ENCODE measurements at places on chromosomes 2 and 18. TPM values are rescaled to one million over a fixed set of nuclear protein-coding genes. Genes with fewer than 3 reads are reported as not detected.
A peak's percentile ranks its signal among the peaks of the same experiment; 100 is the strongest.

The NEB gene
- total RNA-seq, result 1.3 TPM

The CREG2 gene
- total RNA-seq, result under 0.01 TPM

The IL36RN gene
- not detected for total RNA-seq

The TEKT4 gene
- not detected for total RNA-seq

The TUBA4B gene
- total RNA-seq, result not detected

The ALPP gene
- total RNA-seq, result not detected

The SLC8A1 gene
- 83.4 TPM for total RNA-seq

The DSG2 gene
- total RNA-seq, result not detected

The TRAPPC12 gene
- 70.4 TPM for total RNA-seq

The RAB17 gene
- 1.7 TPM for total RNA-seq

- H3K36me3 ChIP-seq, result no peaks in the 10 kb centered on the region
- DNase-seq, result no peak
- H3K27me3 ChIP-seq, result peaks cover 4% of the 10 kb centered on the region
- no peak overlapping the region for H3K27ac ChIP-seq
These were observed 26.2 kb downstream of the MGAT4A start for GRCh38 chr2:98704499-98705332.

GRCh38 chr2:40254611-40255010, 197.3 kb downstream of the SLC8A1 start:
- H3K4me1 ChIP-seq, result no peaks in the 10 kb centered on the region
- H3K27ac ChIP-seq, result no peak overlapping the region
- H3K36me3 ChIP-seq, result no peaks in the 10 kb centered on the region
- DNase-seq, result no peak
- no peak overlapping the region for H3K4me3 ChIP-seq

DNA sequence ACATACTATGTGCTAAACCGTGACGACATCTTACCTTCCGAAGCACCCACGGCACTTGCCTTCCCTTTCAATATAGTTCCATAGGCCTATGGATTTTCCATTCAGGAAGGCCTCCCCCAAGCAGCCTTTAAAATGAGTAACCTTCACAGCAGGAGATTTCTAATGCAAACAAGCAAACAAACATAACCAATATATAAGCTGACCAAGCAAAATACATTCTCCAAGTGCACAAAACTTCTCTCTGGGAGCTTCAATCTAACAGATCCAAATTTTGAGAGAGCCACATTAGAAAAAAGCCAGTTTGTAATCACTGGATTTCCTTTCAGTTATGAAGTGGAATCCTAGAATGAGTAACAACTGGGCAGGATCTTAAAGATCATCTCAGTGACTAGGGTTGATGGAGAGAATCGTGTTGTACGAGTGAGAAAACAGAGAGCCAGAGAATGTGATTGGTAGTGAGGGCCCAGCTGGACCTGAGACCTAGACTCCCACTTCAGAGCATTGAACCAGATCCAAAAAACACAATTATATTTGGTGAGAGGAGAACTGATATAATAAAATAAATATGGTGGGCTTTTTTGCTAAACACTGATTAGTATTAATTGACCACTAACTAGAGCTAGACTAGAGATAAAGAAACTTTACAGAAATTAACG, 145.6 kb downstream of the LAMA1 start:
- no peak for DNase-seq
- H3K36me3 ChIP-seq, result 0 out of 2 replicates have a peak, but pooled peaks cover 4% of the 10 kb centered on the region
- H3K27me3 ChIP-seq, result no peaks in the 10 kb centered on the region

- peaks cover 28% of the 10 kb centered on the region for H3K27me3 ChIP-seq
- no peak overlapping the region for H3K4me3 ChIP-seq
These were observed 33.1 kb upstream of the EN1 start for GRCh38 chr2:118880501-118880900.

DNA sequence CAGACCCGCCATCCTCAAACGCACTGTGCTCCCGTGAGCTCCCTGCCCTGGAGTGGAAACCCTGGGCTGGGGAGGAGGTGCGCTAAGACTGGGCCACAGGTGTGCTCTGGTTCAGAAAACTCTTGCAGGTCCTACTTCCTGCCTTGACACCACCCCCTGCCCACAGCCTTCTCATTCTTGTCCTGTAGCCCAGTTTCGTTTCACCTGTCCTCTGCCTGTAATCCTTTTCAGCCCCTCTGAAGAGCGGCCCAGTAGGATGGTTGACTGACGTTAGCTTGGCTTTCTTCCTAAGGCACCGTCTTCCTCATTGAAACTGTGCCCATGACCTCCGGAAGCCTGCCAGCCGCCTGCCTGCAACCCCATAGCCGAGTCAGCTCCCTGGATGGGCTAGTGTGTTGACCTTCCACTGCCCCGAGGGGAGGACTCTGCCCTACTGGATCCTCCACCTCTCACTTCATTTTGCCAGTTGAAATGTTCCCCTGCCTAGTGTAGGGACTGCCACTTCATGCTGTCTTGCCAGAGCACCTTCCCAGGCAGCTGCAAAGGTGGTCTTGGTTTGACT, 116.9 kb downstream of the AGAP1 start:
- no peak overlapping the region for H3K4me3 ChIP-seq
- no peaks in the 10 kb centered on the region for H3K36me3 ChIP-seq
- no peak overlapping the region for H3K27ac ChIP-seq
- no peaks in the 10 kb centered on the region for H3K27me3 ChIP-seq
- DNase-seq, result no peak

DNA sequence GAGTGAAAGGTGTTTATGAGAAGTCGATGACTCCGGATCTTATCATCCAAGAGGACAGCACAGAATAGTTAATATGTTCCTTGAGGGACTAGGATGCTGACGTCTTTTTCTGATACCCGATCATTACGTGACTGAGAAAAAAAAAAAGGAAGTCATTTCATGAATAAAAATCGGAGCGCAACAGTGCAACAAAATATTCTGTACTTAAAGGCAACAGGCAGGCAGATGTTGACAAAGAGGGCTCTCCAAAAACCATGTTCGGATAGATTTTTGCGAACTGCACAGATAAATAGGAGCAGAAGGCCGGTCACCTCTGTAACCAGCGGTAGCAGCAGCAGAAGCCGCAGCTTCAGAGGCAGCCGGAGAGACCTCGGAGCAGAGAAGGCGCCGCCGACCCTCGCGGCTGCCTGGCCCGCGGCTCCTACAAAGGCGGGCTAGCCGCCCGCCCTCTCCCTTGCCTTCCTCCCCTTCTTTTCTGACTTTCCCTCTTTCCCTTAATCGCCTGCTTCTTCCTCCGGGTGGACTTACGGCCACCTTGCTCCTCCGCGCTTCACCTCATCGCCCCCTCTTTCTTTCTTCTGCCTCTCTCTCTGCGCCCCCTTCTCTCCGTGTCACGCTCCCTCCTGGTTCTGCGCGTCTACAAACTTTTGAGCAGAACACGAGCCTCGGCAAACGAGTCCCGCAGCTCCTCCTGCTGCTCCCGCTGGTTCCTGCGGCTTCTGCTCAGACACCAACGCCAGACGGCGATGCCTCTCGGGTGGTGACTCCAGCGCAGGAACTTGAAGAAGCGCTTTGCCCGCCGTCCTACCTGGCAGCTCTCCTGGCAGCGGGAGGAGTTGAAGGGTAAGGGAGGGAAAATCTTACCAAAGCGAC, at the start of gene ADCYAP1:
TSS of gene ADCYAP1 (plus strand) at position 654 of the 873 bp plus-strand sequence. CDS start 516 bp downstream, outside the sequence.
- no peak within 1 kb of the TSS for H3K4me3 ChIP-seq
- peak; percentile 40 for DNase-seq
- no peaks in the 10 kb centered on the region for H3K4me1 ChIP-seq
- H3K27me3 ChIP-seq, result peaks cover 68% of the 10 kb centered on the region
- no peak within 1 kb of the TSS for H3K27ac ChIP-seq
- no peaks in the 10 kb centered on the region for H3K36me3 ChIP-seq

GRCh38 chr2:118264232-118264990, 176.1 kb downstream of the INSIG2 start:
- no peak overlapping the region for H3K4me3 ChIP-seq
- no peak overlapping the region for H3K27ac ChIP-seq
- H3K36me3 ChIP-seq, result no peaks in the 10 kb centered on the region
- no peak for DNase-seq
- no peaks in the 10 kb centered on the region for H3K4me1 ChIP-seq

DNA sequence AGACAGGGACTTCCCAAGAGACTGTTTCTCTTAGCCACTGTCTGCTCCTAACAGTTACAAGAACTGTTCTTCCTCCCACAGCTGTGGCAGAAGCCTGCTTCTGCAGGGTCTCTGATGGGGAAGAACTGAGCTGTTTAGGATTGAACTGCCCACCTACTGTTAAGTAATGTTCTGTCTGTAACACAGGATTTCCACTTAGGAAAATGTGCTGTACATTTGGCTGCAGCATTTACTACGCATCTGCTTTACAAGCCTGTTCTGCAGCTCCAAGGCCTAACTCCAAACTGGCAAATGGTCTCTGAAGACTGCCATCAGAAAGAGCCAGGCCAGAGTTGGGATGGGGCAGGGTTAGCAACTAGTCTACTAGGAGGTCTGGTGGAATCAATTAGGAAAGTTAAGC, 87.8 kb upstream of the UPP2 start:
- no peak for DNase-seq
- no peaks in the 10 kb centered on the region for H3K4me1 ChIP-seq
- no peak overlapping the region for H3K4me3 ChIP-seq

- no peak overlapping the region for H3K4me3 ChIP-seq
- no peak overlapping the region for H3K27ac ChIP-seq
- no peak for DNase-seq
- peaks cover 32% of the 10 kb centered on the region for H3K4me1 ChIP-seq
These were observed 169.2 kb downstream of the LNPK start for GRCh38 chr2:175832866-175833265.

DNA sequence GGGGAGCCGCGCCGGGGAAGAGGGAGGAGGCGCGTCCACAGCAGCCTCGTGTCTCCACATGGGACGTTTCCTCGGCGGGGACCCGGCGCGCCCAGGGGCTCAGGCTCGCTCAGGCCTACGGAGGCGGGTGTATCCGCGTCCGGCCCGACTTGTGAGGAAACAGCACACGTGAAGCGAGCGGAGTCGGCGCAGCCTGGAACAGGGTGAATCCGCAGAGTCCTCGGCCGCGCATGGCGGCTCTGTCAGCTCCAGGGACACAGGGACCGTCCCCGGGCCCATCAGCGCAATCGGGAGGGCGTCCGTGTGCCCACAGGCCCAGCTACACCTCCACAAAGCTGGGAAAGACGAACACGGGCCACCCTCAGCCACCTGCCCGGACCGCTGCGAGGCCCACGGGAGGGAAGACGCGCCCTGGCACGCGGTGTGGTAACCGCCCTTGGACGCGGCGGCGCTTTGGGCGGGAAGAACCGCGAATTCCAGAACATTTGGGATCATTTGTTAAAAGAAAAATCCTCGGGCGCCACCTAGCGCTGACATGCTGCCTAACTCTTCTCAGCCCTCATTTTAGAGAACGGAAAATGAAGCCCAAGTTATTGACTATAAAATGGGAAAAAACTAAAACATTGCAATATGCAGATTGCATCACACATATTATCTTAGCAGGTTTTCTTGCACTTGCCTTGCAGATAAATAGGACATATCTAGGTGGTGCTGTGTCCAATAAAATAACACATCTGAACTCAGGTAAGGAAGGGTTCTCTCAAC, 40.4 kb downstream of the TMEM18 start:
- H3K27me3 ChIP-seq, result no peaks in the 10 kb centered on the region
- peak; percentile 75 for DNase-seq

GRCh38 chr2:157957596-157957995, 81.5 kb upstream of the ACVR1 start:
- no peaks in the 10 kb centered on the region for H3K36me3 ChIP-seq
- DNase-seq, result no peak
- H3K27me3 ChIP-seq, result no peaks in the 10 kb centered on the region
- H3K4me1 ChIP-seq, result no peaks in the 10 kb centered on the region

- no peak overlapping the region for H3K4me3 ChIP-seq
- no peaks in the 10 kb centered on the region for H3K27me3 ChIP-seq
- peak; percentile 35 for DNase-seq
- H3K36me3 ChIP-seq, result no peaks in the 10 kb centered on the region
These were observed 74.1 kb upstream of the GLI2 start for GRCh38 chr2:120661551-120661950.

- no peaks in the 10 kb centered on the region for H3K4me1 ChIP-seq
- no peak for DNase-seq
- H3K27me3 ChIP-seq, result no peaks in the 10 kb centered on the region
- H3K27ac ChIP-seq, result no peak overlapping the region
- H3K36me3 ChIP-seq, result no peaks in the 10 kb centered on the region
These were observed 142.1 kb downstream of the MYT1L start for GRCh38 chr2:2188941-2189340.

GRCh38 chr2:42102591-42103450, 55.0 kb downstream of the PKDCC start:
- no peaks in the 10 kb centered on the region for H3K27me3 ChIP-seq
- no peak for DNase-seq
- no peaks in the 10 kb centered on the region for H3K36me3 ChIP-seq
- H3K27ac ChIP-seq, result no peak overlapping the region

GRCh38 chr18:13562494-13563029, 163.8 kb downstream of the FAM210A start:
- H3K36me3 ChIP-seq, result no peaks in the 10 kb centered on the region
- no peak for DNase-seq
- no peak overlapping the region for H3K27ac ChIP-seq
- H3K4me3 ChIP-seq, result no peak overlapping the region

DNA sequence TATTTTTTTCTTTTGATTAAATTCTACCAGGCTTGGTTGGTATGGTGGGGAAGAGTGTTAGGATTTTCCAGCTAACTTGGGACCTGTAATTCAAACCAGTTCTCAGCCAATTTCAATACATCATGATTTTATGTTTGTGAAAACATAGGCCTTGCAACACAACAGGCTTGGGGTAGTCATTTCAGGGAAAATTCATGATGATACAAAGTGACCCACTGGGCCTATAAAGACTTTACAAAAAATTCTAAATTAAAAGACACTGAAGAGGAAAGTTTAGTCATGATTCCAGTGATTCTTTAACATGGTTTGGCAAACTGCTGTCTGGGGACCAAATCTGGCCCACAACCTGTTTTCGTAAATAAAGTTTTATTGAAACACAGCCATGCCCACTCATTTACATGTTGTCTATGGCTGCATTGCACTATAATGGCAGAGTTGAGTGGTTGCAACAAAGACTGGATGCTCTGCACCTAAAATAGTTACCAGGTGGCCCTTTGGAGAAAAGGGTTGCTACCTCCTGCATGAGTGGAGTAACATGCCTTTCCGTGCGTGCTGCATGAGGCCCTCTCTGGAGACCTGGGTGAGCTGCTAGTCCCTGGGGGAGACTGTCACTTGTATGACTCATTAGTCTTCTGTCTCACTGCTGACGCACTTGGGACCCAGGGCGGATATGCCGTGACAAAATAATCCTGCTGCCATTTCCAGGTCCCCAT, 73.6 kb downstream of the NPAS2 start:
- no peaks in the 10 kb centered on the region for H3K36me3 ChIP-seq
- no peak for DNase-seq
- no peaks in the 10 kb centered on the region for H3K27me3 ChIP-seq
- no peak overlapping the region for H3K4me3 ChIP-seq
- peaks cover 18% of the 10 kb centered on the region for H3K4me1 ChIP-seq

Measured in GM23248 (cell line).